ENCODE measurements at places on chromosomes 7 and 10.

DNA sequence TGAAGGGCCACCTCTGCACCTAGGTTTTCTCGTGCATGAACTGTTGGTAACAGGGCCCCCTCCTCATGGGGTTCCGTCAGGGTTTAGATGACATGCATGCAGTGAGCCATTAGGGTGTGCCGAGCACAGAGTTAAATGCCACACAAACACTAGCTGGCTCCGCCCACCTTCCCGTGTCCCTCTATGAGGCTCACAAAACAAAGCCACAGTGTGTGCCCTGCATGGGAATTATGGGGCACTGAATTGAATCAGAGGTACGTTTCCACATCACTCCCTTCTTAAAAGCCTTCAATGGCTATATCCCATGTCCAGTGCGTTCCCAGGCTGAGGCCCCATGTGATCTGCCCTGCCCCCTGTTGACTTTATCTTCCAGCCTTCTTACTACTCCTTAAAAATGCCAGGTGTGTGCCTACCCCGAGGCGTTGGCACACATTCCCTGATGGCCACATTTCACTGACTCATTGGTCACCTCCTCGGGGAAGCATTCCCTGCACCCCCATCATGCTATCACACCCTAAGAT, 35.7 kb downstream of the GSDME start:
- DNase-seq, result no peak

DNA sequence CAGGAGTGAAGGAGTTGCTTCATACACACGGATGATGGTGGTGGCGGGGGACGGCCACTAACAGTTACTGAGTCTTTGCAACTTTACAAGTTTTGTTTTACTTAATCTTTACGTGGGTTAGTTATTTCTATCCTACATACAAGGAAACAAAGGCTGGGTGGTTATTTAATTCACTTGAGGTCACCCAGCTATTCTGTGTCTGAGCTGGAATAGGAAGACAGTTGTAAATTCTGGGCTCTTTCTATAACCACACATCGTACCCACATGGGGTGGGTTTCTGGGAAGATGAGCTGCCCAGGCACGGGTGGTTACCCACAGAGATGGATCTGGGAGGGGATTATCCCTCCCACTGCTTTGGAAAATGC, 137.9 kb downstream of the ANLN start:
- no peak for DNase-seq

DNA sequence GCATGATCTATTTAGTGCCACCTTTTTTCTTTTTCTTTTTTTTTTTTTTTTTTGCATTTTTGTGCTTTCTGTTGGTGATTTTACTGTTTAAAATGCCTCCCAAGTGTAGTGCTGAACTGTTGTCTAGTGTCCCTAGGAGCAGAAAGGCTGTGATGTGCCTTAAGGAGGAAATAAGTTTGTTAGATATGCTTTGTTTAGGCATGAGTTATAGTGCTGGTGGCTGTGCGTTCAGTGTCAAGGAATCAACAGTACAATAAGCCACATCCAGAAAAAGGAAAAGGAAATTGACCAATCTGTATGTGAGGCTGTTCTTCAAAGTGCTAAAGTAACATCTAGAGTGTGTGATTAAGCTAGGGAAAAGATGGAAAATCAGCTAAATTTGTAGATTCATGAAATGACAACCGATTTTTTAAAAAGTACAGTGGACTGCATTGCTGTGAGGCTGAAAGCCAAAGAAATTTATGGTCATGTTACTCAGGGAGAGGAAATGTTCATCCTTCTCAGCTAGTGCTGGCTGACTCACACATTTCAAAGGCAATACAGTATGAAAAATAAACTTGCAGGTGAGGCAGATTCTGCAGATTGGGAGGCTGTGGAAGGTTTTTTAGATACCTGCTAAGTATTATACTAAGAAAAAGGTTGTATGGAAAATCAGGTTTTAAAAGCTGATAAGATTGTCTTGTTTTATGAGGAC, 122.7 kb upstream of the ADCY1 start:
- no peak for DNase-seq

- DNase-seq, result no peak
Observed at GRCh38 chr7:120259386-120259785, 13.6 kb upstream of the KCND2 start.

DNA sequence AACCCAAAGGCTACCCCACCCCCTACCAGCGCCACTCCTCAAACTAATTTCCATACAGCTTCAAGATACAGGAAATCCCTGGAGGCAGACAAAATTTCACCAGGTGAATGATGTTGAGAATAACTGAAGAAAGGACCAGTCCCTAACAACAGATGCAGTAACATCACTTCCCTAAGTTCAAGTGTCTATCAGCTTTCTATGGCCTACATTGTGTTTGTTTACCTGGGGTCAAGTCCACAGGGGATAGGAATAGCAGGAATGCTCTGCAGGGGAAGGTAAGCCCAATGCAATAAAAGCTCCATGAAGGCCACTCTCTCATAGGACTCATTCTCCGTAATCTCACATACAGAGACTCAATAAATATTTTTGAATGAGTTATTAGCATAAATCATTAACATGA, 26.9 kb downstream of the FAM13C start:
- DNase-seq, result no peak

GRCh38 chr10:44955413-44956070, 4.1 kb upstream of the RASSF4 start:
- DNase-seq, result peak; percentile 12

DNA sequence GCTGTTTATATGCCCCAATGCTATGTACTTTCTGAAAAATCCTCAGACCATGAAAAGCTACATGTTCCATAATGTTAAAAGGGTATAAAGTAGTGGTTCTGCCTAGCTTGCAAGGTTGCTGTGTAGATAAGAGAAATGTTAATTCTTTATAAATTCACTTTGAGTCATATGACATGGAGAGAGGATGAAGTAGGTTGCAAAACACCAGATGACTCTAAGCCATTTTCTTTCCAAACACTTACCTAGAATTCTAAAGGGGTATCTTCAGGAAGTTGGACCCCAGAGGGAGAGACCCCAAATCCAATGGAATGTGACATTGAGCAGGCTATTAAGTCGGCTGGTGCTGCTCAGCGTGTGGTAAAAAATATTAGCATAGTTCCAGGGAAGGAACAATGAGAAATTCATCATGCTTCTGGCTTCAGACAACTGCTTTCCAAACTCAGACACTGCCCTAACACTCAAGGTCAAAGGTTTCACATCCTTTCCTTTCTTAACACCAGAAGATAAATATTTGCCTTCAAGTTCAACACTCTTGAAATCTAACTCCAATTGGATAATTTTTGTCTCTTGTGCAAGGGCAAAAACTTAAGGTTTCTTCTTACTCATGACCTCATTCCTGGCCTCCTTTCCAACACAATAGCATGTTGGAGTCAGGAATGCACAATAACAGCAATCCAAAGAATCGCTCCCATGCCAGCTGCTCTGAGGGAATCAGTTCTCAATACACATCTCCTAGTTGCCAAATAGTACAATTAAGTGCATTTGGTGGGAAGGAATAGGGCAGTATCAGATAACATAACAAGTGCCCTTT, 100.7 kb upstream of the AFAP1L2 start:
- DNase-seq, result peak; percentile 77

GRCh38 chr10:93595378-93596161, 5.5 kb downstream of the RBP4 start:
- DNase-seq, result no peak

DNA sequence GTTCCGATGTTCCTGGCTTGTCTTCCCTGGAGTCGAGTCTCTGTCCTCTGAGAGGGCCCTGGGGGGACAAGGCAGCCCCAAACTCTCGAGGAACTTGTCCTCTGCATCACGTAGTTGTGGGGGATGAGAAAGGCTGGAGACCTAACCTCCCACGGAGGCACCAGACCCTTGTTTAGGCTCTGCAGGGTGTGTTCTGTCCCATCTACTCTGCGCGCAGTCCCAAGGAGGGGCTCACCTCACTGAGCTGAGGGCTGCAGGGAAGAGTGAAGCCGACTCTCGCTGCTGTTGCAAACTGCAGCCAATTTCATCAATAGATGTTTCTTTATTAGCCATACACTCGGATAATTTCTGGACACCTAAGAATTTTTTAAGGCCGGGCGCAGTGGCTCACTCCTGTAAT, 186.7 kb upstream of the ADARB2 start:
- DNase-seq, result no peak

GRCh38 chr7:134676743-134677142, 30.1 kb downstream of the BPGM start:
- DNase-seq, result no peak

- DNase-seq, result no peak
Observed at GRCh38 chr10:77036993-77037734, 600.4 kb downstream of the KCNMA1 start.

- DNase-seq, result no peak
Observed at GRCh38 chr10:131921184-131921583, 20.4 kb downstream of the PPP2R2D start.

- DNase-seq, result no peak
Observed at GRCh38 chr10:132206806-132207535, 20.2 kb downstream of the DPYSL4 start.

GRCh38 chr7:100435401-100436304, 644 bp downstream of the PPP1R35 start:
- no peak for DNase-seq

GRCh38 chr7:134692344-134692705, 45.7 kb downstream of the BPGM start:
- DNase-seq, result no peak

DNA sequence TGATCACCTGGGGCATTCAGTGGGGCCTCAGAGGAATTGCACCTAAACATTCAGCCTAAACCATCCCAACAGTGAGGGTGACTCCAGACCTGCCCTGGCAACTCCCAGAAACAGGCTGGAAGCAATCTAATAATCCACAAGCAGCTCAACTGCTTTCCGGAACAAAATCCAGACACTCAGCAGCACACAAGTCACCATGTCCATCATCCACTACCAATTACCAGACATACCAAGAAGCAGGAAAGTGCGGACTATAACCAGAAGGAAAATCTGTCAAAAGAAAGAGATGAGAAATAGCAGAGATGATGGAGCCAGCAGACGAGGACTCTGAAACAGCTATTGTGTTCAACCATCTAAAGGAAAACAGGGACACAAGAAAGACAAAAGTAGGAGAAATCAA, 342.6 kb upstream of the ZMIZ1 start:
- no peak for DNase-seq

Measured in NCI-H446 treated with DMSO at 0.1 percent for 48 hours (cell line).